Myocyte (in vitro differentiated cells): ENCODE measurements at places on chromosomes 4 and X.

GRCh38 chr4:10731162-10731561 is 46.6 kb upstream of the CLNK start:
- DNase-seq, result no peak

GRCh38 chr4:15690020-15690809 is 8.6 kb downstream of the FAM200B start:
- peak; percentile 77 for DNase-seq

- peak; percentile 49 for DNase-seq
Observed at GRCh38 chrX:48864210-48864609, 28.8 kb upstream of the PCSK1N start.

DNA sequence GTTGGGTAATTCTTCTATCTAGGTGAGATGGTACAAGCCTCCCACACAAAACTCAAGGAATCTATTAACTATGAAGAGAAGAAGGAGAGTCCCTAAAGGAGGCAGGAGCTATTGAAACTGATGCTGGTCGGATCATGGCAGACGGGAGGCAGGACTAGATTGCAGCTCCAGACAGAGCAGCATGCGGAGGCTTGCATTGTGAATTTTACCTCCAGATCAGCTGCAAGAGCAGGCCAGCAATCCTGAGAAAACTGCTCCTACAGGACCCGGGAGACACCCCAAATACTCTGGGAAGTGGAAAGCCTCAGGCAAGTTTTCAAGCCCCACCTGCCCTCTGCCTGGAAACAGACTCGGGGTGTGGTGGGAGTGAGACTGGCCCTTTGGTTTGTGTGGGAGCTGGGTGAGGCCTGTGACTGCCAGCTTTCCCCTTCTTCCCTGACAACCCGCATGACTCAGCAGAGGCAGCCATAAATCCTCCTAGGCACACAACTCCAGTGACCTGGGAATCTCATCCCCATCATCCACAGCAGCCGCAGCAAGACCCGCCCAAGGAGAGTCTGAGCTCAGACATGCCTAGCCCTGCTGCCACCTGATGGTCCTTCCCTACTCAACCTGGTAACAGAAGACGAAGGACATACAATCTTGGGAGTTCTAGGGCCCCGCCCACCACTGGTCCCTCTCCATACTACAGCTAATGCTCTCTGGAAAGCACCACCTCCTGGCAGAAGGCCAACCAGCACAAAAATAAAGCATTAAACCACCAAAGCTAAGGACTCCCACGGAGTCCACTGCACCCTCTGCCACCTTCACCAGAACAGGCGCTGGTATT is 30.9 kb downstream of the GATB start:
- peak; percentile 73 for DNase-seq

GRCh38 chr4:41256131-41256739 is 493 bp upstream of the UCHL1 start:
- no peak for DNase-seq

DNA sequence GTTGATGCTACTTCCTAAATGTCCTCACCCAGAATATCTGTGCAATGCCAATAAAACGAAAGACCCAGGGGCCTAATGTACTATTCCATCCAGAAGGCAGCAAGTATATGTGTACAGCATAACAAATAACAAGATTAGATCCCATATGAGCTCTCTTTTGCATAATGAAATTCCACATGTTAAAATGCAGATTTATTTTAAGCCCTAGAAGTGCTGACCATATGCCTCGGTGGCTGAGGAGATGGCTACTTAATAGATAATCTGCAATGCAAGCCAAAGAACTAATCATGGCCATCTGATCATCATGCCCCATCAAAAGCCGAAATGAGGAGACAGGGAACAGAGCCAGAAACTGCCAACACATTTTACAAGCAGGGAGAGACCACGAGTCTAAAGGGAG is 293.5 kb downstream of the KCNIP4 start:
- DNase-seq, result no peak

GRCh38 chr4:4361883-4362282 is 25.0 kb upstream of the NSG1 start:
- no peak for DNase-seq

DNA sequence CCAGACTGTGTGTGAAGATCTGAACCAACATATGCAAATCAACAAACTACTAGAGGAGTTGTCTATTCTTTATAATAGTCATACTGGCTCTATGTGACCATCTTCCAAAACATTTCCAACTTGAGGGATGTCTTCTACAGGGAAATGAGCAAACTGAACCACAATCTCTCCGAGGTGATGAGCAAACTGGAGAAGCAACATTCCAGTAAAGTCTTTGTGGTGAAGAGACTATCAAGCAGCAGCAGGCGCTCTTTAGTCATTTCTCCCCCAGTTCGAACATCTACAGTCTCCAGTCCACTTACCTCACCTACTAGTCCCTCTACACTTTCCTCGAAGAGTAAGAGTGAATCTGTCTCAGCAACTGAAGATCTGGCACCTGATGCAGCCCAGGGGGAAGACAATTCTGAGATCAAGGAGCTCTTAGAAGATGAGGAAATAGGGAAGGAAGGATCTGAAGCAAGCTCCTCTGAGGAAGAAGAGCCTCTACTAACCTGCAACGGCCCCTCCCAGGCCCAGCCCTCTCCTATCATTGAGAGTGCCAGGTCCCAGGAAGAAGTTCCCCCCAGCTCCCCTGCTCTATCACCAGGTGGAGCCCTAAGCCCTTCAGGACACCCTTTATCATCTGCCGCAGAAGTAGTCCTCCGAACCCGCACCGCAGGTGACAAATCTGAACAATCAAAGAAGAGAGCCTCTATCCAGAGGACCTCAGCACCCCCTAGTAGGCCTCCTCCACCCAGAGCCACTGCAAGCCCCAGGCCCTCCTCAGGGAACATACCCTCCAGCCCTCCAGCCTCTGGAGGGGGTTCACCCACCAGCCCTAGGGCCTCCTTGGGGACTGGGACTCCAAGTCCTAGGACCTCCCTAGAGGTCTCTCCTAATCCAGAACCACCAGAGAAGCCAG is 98.1 kb downstream of the HNRNPD start:
- DNase-seq, result no peak

GRCh38 chr4:111991797-111992196 is 153.5 kb upstream of the FAM241A start:
- peak; percentile 24 for DNase-seq

GRCh38 chrX:53317365-53318069 is 36.1 kb upstream of the IQSEC2 start:
- DNase-seq, result peak; percentile 57
